ENCODE measurements at places on chromosomes 7 and 10.

DNA sequence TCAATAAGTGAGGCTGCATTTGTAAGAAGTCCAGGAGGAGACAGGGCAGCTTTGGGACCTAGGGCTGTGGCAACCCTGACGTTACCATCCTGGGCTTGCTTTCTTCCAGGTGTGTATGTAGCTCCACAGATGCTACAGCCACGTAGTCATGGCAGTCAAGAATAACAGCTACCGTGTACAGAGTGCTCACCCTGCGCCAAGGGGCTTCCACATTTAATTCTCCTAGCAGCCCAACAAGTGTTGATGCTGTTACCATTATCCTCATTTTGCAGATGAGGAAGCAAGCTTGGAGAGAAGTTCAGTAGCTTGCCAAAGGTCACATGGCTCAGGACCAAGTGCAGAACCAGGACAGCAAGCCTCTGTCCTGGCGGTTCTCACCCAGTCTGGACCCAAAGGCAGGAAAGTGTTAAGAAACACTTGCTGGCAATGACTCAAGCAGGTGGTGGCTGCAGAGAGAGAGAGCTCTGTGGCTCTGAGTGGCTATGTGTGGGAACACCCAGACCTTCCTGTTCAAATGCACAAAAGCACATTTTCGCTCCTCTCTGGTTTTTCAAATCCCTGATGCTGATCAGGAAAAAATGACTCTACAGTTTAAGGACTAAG is 89.8 kb downstream of the CREM start:
- DNase-seq = no peak

DNA sequence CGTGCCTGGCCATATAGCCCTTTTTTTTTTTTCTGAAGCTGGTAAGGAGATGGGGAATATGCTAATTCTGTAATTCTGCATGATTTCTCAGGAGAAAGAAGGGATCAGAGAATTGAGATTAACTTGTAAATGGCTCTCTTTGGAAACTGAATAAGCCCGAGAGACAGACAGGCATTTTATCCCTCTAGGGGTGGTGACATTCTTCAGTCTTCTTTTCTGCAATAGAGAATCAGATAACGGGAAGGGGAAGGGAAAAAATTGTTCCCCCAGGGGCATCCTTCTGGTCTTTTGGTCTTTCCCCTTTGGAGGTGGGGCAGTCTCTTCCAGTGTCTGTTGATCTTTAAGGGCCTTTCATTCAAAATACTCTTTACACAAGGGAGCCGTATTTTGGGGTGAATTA is 34.2 kb downstream of the HK1 start:
- DNase-seq = no peak

DNA sequence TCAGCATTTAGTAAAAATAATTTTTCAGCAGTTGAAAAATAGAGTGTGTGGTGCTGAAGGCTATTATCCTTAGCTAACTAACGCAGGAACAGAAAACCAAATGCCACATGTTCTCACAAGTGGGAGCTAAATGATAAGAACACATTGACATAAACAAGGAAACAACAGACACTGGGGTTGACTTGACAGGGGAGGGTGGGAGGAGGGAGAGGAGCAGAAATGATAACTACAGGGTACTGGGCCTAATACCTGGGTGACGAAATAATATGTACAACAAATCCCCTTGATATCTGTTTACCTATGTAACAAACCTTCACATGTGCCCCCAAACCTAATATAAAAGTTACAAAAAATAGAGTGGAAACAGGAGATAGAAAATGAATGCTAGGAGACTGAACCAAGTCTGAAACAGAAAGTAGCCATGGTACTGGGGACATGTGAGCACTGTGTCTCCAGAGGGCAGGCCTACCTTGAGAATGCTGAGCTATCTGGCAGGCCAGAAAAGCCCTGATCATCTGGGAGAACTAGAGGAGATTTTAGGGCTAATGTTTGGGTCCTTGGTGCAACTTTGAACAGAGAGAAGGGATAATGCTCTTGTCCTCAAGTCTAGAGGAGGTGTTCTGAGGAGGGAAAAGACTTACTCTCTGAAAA is 4.7 kb upstream of the EFCAB10 start:
- no peak for DNase-seq

DNA sequence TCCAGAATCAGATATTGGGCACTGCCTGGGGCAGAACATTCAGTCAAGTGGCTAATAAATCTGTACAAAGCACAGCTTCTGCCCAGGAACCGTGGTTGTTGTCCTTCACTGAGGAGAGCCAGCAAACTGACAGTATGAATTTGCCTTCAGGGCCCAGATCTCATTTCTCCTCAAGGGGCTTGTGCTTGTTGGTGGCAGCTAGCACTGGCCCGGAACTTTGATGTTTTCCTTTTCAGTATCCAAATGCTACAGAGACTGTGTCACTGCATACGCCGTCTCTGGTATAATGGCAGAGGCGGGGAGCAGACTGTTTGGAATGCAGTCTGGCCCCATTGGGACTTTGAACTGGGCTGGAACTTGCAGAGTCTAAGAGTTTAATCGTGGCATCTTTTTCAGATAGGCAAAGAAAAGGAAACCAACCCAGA is 30.4 kb upstream of the ADD3 start:
- peak; percentile 19 for DNase-seq

GRCh38 chr7:25830215-25830614 is 321.8 kb upstream of the NFE2L3 start:
- no peak for DNase-seq

GRCh38 chr10:89683883-89684282 is 17.5 kb upstream of the KIF20B start:
- DNase-seq = no peak

GRCh38 chr7:50717181-50717580 is 65.5 kb downstream of the GRB10 start:
- no peak for DNase-seq

DNA sequence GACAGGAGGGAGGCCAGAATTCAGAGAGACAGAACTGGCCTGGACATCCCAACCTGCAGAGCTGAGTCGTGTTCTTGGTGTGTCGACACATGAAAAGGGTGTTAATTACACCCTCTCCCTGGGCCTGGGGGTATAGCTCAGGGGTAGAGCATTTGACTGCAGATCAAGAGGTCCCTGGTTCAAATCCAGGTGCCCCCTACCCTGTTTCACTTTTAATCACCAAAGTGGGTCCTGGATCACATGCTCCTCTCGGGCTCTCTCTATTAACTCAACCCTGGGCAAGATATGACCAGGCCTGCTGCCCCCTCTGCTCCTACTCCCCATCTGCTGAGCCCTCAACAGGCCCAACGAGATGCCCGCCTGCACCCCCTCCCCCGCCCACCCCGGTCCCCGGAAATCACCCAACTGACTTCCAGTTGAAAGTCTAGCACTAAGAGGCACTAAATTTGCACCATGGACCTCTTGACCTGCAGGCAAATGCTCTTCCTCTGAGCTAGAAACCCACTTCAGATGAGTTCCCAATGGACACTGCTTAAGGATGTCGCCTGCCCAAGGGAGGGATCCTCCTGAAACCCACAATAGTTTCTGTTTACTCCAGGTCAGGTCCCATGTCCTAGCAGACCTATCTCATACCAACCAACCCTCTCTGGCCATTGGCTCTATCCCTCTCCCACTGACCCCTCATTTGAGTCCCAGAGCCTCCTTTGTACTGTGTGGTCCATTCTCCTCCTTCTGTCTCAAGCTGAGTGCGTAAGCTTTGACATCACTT is 137.6 kb downstream of the ZNF467 start:
- DNase-seq = no peak

GRCh38 chr7:55349121-55349520 is 16.0 kb upstream of the LANCL2 start:
- DNase-seq = no peak

DNA sequence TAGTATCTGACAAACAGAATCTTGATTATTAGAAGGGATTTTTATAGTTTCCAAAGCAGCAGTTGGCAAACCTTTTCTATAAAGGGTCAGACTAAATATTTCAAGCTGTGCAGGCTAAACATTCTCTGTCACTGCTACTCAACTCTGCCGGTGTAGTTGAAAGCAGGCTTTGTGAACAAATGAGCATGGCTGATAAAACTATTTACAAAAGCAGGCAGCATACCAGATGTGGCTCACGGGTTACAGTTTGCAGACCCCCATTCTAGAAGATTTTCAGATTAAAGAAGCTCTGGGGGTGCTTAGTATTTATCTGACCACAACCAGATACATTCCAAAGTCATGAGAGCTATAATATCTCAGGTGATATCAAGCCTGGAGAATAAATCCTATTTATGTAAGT is 1017.5 kb downstream of the SORCS1 start:
- no peak for DNase-seq

DNA sequence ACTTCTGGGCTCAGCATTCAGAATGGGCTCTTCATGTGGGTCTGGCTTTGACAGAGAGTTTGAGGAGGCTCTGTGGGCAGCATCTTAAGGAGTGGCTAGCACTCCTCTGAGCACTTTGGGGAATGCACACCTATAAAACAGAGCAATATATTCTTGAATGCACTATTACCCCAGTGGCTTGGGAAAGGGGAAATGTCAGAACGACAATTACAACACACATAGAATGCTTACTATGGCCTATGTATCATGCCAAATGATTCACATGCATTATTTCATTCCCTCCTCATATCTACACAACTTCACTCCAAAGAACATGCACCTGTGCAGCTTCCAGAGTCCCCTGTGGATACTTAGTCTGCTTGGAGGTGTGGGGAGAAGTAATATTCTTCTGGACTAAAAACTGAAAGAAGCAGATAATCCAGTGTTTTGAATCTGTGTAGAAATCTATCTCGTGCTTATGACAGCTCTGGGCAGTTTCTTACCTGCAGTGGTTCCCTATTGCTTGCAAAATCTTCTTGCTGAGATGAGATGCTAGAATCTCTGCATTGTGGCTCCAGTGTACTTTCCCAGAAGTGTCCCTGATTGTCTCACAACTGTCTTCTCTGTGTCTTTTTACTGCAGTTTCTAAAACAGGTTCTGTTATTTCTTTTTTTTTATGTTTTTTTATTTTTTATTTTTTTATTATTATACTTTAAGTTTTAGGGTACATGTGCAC is 5.5 kb upstream of the MGAM start:
- no peak for DNase-seq

- no peak for DNase-seq
Measured at GRCh38 chr10:113003052-113003451, 53.0 kb downstream of the TCF7L2 start.

GRCh38 chr10:6794441-6794840 is 214.4 kb upstream of the PRKCQ start:
- no peak for DNase-seq

- no peak for DNase-seq
Measured at GRCh38 chr7:82527851-82528250, 84.3 kb upstream of the CACNA2D1 start.

GRCh38 chr10:117805139-117805538 is 241.6 kb downstream of the RAB11FIP2 start:
- no peak for DNase-seq

DNA sequence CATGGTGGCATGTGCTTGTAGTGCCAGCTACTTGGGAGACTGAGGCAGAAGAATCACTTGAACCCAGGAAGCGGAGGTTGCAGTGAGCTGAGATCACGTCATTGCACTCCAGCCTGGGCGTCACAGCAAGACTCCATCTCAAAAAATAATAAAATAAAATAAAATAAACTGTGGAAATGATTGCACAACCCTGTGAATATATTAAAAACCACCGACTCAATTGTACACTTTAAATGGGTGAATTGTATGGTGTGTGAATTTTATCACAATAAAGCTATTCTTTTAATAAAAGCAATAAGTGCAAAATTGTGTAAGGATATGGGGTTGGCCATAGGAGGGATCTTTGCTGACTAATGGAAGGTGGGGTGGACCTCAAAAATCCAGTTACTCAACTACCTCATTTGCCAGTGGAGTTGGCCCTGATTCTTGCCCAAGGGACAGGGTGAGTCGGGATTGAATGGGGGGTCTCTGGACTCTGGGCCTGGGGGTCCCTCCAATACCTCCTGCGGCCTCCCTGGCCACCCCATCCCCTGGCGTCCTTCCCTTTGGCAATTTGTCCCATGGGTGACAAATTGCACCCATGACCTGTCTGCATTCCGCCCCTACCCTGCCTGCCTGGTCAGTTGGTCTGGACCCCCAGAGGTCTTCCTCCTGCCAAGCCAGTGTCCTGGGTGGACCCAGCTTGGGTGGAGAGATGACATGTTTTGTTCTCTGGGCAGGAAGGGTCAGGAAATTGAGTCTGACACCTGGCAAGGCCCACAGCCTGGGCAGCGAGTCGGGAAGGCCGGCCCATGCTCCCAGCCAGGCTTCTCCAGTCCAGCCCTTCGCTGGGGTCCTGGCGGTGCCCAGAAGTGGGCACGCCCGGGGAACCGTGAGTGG is 61.7 kb upstream of the ELN start:
- DNase-seq = no peak
